Activated CD4-positive, alpha-beta T cell treated with anti-CD3 and anti-CD28 coated beads, Interleukin-10, Interleukin-2, amounts not matched to agents 100 ng/mL and 50 ng/mL, durations not matched to agents 16 hours and 8 hours (primary cell): ENCODE measurements at places on chromosomes 5 and 9.

DNA sequence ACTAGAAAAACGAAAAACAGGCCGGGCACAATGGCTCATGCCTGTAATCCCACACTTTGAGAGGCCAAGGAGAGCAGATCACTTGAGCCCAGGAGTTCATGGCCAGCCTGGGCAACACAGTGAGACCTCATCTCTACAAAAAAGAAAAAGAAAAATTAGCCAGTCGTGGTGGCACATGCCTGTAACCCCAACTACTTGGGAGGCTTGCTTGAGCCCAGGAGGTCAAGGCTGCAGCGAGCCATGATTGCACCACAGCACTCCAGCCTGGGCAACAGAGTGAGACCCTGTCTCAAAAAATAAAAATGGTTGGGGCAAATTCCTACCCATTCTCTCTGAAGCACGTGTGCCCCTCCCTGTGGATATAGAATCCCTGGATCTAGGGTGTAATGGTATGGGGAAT lies 8.4 kb upstream of the CFAP157 start:
- DNase-seq, result no peak

- DNase-seq, result no peak
Observed at GRCh38 chr5:131539251-131539650, 95.8 kb downstream of the RAPGEF6 start.

GRCh38 chr5:139904566-139904815 lies 108.9 kb downstream of the PSD2 start:
- no peak for DNase-seq

DNA sequence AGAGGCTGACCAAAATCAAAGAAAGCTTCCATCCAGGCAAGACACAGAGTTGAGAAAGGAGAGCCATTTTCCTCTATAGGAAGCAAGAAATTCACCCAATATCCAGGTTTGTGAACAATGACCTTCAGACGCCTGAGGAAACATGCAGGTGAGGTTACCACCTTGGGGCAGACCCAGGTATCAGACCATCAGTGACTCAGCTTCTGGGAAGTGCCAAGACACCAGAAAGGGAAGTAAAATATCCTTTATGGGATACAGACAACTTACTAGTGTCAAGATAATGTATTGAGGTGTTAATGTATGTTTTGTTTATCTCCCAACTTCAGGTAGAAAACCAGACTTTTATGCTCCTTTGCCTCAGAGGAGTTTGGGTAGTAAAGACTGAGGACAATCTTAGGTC lies 2.2 kb upstream of the DTWD2 start:
- DNase-seq, result no peak

GRCh38 chr5:115366223-115366622 lies 69.8 kb upstream of the CCDC112 start:
- peak; percentile 20 for DNase-seq

GRCh38 chr9:113649054-113649453 lies 185.5 kb downstream of the RGS3 start:
- no peak for DNase-seq

DNA sequence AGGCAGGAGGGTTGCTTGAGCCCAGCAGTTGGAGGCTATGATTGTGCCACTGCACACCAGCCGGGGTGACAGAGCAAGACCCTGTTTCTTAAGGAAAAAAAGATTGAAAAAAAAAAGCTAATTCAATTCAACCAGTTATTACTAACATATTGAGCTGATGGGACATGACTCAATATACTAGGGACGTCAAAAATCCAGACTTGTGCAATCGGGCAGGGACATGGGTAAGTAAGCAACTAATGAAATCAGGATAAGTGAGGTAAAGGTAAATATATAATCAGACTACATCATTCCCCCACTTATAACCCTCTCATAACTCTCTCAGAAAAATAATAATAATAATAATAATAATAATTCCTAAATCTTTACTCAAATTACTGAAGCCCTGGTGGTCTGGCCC lies 975 bp upstream of the HAVCR1 start:
- no peak for DNase-seq

DNA sequence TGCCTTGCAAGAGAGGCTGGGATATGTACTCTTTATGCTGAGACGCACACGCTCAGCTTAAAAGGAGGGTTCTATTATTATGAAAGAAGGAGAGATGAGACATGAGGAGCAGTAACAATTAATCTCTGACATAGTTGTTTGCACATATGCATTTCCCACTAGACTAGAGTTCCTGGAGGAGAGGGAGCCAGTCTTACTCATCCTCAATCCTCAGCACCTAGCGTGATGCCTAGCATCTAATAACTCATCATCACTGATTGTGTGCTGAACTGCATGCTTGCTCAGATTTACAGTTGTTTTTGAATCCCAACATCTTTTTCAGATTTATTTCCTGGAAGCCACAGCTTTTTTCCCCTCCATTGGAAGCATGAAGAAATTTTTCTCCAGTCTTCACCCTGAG lies 35.5 kb downstream of the GCNT4 start:
- no peak for DNase-seq
